Caudate nucleus (tissue), 63 donors: ENCODE measurements at places on chromosomes 3 and 15.

GRCh38 chr3:133460809-133461208, 61.0 kb downstream of the BFSP2 start:
- DNase-seq = no peak

DNA sequence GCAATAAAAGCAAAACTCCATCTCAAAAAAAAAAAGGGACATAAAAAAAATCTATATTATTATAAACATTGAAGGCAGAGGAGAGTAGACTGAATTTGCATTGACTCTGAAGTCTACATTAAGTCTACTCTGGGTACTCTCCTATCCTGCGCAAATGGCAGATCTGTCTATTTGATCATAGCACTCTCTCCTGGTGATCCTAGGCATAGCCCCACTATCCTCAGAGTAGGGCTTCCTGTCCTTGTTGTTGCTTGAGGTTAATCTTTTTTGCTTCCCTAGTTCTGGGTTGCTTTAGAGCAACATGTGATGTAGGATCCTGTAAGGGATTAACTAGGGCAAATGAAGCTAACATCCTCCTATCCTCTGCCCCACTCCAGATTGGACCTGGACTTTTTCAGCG, 82.1 kb upstream of the LRRFIP2 start:
- no peak for DNase-seq

- no peak for DNase-seq
These were observed 108.0 kb downstream of the SERPINI1 start for GRCh38 chr3:167843481-167843880.

- DNase-seq = no peak
These were observed 1.6 kb upstream of the NMD3 start for GRCh38 chr3:161219495-161219894.

DNA sequence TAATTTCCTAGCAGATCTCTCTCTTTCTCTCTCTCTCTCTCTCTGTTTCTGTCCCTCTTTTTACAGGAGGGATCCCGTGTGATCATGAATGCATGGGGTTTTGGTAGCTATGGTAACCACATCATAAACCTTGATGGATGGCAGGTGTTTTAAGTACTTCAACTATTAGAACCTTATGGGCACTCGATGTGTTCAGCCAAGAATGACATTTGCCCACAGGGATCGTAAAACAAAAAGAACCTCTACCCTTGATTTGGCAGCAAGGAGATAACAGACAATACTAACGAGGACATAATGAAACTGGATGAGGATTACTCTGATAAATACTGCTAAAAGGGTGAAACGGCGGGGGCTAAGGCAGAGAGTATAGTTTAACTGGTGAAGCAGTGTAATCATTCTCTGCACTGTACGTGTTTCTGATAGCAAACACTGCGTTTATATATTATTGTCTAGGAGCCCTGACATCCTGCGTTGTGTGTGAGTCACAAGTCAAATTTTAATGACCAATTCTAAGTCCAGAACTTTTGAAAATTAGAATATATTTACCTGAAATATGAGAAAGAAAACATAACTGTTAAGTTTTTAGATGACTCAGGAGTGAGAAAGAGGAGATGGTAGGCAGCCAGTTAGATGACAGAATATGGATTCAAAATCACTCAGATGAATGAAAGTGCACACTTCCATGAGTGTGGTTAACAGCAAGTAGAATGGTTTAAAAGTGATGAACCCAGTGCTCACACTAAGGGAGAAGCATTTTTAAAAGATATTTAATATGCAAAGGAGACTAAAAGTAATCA, 80.3 kb downstream of the OTOL1 start:
- DNase-seq = no peak

DNA sequence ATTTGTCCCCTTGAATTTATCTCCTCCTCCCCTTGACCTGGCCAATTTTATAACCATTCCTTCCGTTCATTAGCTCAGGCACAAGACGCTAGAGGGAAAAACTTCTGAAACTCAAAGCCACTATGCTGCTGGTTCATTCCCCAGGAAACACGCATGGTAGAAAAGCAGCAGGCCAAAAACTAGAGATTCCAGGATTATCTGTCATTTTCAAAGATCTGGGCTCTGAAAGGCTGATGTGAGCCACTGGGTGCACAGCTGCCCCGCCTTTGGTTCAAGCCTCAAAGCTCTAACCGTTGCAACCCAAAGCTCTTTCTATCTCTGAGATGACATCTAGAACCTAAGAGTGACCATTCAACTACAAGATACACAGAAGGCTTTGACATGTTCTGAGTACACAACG, 6.1 kb downstream of the ANP32A start:
- DNase-seq = no peak

DNA sequence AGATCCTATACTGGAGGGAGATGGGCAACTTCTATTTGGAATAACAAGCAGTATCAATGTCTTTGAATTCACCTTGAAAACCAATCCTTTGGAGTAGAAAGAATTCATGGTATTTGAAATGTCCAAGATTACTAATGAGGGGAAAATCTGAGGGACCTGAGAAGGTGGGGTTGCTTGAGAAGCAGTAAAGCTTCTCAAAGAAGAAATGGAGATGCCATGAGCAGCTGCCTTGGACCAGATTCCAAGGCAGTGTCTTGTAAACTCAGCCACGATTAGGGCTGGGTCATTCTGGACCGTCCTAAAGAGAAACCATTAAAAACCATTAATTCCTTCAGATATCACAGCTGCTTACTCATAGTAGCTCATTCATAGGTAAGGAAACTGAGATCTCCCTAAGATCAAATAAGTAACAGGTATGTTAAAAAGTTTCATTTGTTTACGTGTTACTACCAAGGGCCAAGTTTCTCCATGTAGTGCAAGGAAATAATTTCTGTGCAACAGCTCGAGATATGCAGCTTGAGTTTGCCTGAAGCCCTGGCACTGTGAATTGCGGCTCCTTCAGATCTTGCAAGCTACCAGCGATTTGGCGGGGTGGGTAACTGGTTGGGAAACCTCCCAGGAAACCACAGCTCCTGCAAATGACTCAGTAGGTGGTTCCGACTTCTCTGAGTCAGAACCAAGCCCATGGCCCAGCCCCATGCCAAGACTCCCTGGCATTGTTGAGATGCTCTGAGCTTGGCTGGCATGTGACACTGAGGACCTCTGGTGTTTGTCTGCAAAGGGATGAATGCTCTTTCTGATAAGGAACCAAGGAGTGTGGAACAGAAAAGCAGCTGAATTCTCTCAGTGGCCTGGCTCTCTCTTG, 296.8 kb downstream of the RORA start:
- no peak for DNase-seq

DNA sequence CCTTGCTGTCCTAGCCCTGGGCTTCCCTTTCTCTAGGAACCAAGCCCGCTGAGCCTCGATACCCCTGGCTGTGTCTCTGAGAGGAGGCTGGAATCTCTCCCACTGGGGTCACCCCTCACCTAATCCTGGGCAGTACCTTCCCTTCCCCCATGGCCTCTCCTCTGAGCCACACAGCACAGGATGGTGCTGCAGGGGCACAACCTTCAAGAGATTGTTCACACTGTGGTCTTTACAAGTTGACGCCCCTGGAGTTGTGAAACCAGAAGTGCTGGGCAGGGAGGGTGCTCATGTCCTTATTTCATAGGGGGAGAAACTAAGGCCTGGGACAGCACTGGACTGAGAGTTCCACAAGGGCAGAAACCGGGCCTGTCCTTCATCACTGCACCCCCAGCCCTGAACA, 70.9 kb upstream of the TMEM115 start:
- DNase-seq = no peak

DNA sequence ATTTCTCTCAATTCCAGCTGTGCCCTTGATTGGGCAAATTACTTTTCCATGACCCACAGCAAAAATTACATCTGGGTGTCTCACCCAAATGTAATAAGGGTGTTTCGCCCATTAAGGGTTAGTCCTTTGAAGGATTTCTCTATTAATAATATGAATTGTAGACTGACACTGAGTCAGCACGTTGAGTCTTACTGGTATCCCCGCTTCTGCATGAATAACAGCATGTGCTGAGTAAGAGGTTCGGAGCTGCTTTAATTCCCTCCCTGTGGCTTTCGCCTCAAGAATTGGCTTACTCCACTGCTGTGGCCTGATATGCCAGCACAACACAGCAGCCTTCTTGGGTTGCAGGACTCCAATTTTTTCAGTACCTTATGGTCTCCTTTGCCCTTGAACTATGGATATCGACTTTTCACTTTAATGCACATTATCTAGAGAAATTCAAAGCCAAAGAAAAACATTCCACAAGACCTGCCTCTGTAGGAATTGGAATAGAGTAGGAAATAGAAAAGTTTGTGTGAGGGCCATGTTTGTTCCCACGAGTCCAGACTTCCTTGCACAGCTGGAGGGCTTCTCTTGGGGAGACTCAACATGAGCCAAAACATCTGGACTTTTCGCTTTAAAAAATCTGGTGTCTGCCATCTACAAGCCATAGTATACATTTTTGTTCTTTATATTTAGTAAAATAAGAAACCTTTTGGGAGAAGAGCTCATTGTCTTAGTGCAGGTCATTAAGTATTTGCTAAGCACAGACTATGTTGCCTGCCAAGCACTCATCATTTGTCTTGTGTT, 20.7 kb upstream of the ERC2 start:
- no peak for DNase-seq

- no peak for DNase-seq
These were observed 132.5 kb upstream of the THBS1 start for GRCh38 chr15:39448409-39448808.

GRCh38 chr15:31360158-31360561, 33.5 kb downstream of the KLF13 start:
- no peak for DNase-seq

DNA sequence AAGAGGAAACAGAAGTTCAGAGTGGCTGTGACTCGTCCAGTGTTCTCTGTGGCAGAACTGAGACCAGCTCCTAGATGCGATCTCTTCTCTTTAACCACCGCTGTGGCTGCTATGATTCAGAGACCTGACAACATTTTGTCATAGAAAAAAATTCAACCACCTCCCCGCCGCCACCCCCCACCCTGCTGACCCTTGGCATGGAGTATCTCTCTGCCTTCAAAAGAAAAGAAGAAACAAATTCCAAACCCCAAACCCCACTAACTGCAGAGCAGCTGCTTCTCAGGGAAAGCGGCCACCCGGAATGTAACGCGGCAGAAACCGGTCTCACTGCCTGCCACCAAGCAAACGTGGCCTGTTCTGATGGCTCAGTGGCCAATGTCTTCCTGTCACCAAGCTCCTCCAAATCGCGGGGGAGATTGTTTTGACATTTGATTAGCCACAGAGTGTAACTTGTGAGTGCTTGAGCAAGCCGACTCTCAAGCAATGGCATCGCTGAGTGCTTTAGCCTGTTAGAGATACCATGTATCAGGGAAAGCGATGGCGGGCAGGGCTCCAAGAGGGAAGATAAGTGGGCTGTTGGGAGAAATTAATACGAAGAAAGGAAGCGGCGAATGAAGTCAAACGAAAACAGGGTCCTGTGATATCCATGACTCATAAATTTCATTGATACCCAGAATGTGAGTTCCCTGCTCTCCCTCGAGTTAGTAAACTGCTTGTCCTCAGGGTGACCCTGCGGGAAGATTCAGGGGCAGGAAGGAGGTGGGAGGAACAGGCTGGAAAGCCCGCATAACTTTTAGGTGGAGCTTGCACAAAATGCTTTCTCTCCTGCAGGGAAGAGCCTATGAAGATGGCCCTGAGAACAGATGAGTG, 44.8 kb upstream of the TLE3 start:
- no peak for DNase-seq

DNA sequence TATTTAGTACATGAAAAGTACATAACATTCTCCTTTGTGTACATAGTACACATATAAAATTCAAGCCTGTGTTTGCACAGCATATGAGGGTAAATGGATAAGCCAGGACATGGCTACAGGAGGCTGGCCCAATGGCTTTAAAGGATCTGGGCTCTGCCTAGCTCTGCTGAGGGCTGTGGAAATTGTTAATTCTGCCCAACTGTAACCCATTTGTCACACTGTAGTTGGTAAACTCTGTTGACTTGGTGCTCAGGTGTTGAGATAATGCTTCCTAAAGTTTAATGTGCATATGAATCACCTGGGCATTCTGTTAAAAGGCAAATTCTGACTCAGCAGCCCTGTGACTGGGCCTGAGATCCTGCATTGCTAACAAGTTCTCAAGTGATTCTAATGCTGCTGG, 196.5 kb upstream of the ZPLD1 start:
- DNase-seq = no peak

DNA sequence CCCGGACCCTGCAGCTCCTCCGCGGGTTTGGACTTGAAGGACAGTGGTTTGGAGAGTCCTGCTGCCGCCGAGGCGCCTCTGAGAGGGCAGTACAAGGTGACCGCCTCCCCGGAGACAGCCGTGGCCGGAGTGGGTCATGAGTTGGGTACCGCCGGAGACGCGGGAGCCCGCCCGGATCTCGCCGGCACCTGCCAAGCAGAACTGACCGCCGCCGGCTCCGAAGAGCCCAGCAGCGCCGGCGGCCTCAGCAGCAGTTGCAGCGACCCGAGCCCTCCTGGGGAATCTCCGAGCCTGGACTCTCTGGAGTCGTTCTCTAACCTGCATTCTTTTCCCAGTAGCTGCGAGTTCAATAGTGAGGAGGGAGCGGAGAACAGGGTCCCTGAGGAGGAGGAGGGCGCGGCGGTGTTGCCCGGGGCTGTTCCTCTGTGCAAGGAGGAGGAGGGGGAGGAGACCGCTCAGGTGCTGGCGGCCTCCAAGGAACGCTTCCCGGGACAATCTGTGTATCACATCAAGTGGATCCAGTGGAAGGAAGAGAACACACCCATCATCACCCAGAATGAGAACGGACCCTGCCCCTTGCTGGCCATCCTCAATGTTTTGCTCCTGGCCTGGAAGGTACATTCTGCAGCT, 634 bp downstream of the MINDY2 start:
- DNase-seq = peak; percentile 36

DNA sequence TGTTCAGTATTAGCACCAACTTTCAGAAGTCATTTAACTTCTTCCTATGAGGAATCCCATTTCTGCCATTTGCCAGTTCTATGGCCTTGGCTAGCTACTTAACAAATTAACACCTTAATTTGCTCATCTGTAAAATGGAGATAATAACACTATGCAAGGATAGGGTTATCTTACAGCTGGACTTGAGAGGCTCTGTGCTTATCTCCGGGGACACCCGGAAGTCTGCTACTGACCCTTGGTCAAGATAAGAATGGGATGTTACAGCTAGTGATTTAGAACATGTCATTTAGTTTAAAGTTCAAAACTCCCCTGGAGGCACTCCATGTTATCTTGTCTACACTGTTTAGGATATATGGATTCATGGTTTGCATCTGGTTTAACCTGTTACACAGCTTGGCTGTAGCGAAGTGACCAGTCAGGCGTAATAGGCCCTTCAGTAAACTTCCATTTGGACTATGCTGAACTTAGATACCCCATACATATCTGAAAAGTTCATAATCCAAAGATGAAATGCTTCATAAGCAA, 156.0 kb upstream of the CD96 start:
- no peak for DNase-seq

GRCh38 chr15:39248204-39248603, 332.7 kb upstream of the THBS1 start:
- DNase-seq = no peak

- DNase-seq = no peak
These were observed 48.3 kb upstream of the THSD4 start for GRCh38 chr15:71066983-71067382.

- DNase-seq = no peak
These were observed 41.2 kb downstream of the CDCP1 start for GRCh38 chr3:45104715-45105711.

- DNase-seq = no peak
These were observed 76.7 kb downstream of the FEM1B start for GRCh38 chr15:68354268-68354667.

GRCh38 chr3:24688446-24689148, 193.9 kb upstream of the THRB start:
- no peak for DNase-seq

- no peak for DNase-seq
These were observed 28.4 kb downstream of the CHCHD6 start for GRCh38 chr3:126732281-126733060.
